DMS79 (cell line): ENCODE measurements at places on chromosomes 3 and 15.
A peak's percentile ranks its signal among the peaks of the same experiment; 100 is the strongest.

DNA sequence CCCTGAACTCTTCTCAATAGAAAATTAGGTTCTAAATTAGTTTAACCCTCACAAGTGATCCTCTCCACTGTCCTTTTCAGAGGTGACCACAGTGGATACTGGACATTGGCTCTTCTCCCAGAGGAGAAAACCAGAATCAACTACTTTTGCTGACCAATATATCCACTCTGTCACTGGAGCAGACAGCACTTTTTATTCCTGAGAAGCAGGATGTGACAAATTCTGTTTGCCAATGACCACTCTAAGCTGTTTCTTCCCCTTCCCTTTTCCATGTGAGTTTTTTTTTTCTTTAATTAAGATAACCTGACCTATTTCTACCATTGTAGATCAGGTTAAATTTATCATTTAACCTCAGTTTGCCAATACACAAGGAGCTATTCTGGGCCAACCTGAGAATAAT, 79.7 kb upstream of the ZNF280D start:
- no peak for DNase-seq

DNA sequence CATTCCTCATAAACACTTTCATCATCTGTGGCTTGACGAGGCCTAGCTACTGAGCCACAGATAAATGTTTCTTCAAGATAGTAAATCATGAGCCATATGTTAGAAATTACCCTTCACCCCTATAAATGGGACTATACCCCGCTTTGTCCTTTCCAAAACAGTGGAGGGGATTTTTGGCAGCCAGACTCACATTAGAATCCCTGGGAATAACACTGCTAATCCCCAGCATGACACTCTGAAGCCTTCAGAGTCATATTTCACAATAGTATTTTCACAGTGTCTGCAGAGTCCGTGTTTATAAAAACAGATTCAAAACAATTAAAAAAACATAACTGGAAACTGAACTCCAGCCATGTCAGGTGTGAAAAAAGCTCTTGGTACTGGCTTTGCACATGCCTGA, 271.6 kb downstream of the ERC2 start:
- no peak for DNase-seq

DNA sequence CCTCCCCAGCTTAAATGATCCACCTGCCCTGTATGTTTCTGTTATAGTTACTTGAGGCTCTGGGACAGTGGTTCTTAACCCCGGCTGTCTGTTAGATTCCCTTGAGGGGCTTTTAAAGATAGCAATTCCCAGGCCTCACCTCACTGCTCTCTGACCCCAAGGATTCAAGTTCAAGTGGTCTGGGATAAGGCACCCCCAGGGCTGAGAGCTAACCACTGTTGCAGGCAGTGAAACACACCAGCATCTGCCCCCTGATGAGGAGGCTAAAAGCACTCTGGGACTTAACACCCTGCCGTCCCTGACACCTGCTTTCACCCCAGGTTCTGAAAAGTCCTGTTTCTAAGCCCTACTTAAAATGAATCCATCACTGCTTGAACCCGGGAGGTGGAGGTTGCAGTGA, 103.7 kb downstream of the LRRK1 start:
- DNase-seq = no peak

DNA sequence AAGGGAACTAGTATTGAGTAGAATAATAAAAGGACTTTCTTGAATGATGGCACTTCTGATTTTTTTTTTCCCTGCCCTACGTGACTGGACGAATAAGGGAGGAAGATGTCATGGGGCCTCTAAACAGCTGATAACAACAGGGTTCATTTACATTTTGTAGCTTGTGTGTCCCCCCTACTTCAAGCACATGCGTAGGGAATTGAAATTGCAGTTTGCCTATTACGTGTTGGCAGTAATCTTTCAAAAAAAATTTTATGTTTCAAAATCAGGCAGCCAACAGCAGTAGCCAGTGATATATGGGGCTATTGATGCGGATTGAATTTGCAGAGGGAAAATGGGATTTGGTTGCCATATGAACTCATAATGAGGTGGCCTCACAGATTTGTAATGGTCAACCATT, 58.7 kb downstream of the PTPRG start:
- no peak for DNase-seq

GRCh38 chr15:37058316-37058985, 41.9 kb downstream of the MEIS2 start:
- no peak for DNase-seq

DNA sequence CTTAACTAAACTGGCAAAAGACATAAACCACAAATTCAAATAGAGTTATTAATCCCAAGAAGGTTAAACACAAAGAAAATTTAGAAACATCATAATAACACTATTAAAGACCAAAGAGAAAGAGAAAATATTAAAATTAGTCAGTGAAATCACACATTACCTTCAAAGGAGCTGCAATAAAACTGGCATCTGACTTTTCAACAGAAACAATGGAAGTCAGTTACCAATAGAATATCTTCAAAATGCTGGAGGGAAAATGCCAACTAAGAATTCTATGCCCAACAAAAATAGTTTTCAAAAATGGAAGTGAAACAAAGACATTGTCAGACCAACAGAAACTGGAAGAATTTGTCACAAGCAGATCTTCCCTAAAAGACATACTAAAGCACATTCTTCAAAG, 68.7 kb upstream of the RNF7 start:
- no peak for DNase-seq

GRCh38 chr3:67648229-67648628, 6.2 kb downstream of the SUCLG2 start:
- DNase-seq = no peak

GRCh38 chr15:65368302-65369211, 9.2 kb downstream of the IGDCC3 start:
- no peak for DNase-seq

- DNase-seq = no peak
Measured at GRCh38 chr3:142274908-142275307, 49.5 kb upstream of the GK5 start.

DNA sequence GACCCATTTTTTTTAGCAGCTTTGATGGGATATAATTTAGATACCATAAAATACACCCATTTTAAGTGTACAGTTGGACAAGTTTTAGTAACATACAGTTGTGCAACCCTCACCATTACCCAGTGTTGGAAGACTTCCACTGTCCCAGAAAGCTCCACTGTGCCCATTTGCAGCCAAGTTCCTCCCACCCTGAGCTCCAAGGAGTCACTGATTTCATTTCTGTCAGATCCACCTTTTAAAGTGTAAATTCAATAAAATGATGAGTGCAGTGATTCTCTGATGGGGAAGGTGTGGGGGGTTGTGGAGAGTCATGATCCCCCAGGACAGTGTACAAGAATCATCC, 93.2 kb upstream of the IGF1R start:
- no peak for DNase-seq

DNA sequence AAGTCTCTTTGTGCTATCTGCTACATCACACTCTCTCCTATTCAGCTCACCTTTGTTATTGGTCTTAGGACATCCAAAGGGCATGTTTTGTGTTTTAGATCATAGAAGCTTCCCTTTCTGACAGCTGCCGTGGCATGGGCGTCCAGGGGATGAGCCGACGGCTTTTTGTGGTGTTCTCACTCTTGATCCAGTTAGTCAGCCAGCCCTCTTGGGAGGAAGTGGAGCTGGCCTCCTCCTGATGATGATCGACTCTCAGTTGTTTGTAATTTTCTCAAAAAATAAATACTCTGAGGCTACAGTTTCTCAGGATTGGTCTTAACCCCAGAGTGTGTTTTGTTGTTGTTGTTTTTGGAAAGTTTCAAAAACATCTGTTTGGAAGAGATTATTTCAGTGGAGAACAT, 34.4 kb downstream of the BOC start:
- DNase-seq = no peak

- no peak for DNase-seq
Measured at GRCh38 chr3:159196359-159196758, 394.5 kb downstream of the MFSD1 start.

- no peak for DNase-seq
Measured at GRCh38 chr3:14764331-14765059, 54.3 kb upstream of the FGD5 start.

DNA sequence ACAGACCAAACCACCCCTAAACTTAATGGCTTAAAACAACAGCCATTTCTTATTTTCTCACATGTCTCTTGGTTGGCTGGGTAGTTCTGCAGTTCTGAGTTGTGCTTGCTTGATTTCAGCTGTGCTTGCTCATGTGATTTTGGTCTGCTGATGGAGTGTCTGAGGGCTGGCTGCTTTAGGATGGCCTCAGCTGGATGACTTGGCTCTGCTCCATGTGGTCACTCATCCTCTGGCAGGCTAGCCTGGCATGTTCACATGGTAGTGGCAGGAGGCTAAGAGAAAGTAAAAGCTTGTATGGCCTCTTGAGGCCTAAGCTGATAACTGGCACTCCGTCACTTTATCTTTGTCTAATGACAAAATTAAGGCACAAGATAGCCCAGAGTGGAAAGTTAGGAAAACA, 4.1 kb downstream of the SV2B start:
- DNase-seq = no peak

DNA sequence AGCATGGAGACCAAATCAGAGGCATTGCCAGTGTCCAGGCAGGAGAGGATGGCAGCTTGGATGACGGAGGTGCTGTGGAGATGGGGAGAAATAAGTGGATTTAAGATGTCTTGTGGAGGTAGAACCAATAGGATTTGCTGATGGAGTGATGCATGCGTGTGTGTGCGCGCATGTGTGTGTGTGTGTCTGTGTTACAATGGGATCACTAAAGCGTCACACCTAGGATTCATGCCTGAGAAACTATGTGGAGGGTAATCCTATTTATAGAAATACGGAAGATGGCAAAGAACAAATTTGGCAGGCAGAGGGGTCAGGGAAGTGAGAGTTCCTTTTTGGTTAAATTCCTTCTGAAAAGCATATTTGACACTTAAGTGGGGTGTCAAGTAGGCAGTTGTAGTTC, 64.8 kb upstream of the ARL8B start:
- no peak for DNase-seq

DNA sequence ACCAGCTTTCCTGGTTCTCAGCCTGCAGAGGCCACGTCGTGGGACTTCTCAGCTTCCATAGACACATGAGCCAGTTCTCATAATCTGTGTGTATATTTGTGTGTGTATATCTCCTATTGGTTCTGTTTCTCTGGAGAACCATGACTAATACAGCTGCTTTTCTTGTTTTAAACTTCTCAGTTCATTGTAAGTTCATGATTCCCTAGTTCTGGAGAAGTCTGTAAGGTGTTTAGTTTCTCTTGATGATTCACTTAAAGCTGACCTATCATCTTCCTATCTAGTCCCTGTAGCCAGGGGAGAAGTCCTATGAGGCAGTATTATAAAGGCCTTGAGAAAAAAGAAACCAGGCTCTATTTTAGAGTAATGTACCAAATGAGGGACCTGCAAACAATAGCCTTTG, 147.7 kb downstream of the RYR3 start:
- DNase-seq = no peak

- no peak for DNase-seq
Measured at GRCh38 chr3:132606085-132606484, 9.0 kb downstream of the ACKR4 start.

DNA sequence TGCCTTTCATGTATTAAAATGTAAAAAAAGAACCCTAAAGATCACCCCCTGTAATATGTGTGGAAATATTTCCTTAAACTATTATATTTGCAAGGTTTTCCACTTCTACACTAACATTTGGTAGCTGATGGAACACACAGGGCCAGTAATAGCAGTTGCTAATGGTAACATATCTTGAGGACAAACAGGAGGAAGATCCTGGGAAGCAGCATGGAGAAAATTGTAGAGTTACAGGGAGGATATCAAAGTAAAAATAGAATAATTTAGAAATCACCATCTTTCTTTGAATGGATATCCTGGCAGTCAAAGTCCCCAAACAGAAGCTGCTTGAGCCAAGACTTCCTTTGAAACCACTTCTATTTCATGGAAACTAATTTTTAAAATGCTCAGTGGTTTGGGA, 29.5 kb upstream of the OSTN start:
- no peak for DNase-seq

DNA sequence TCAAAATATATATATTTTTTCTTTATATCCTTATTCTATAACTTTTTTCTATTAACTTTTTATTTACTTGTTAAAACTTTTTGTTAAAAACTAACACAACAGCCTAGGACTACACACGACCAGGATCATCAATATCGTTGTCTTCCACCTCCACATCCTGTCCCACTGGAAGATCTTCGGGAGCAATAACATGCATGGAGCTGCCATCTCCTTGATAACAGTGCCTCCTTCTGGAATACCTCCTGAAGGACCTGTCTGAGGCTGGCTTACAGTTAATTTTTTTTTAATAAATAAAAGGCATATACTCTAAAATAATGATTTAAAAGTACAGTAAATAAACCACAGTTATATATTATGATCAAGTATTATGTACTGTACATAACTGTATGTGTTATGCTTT, 58.9 kb downstream of the SFMBT1 start:
- no peak for DNase-seq

DNA sequence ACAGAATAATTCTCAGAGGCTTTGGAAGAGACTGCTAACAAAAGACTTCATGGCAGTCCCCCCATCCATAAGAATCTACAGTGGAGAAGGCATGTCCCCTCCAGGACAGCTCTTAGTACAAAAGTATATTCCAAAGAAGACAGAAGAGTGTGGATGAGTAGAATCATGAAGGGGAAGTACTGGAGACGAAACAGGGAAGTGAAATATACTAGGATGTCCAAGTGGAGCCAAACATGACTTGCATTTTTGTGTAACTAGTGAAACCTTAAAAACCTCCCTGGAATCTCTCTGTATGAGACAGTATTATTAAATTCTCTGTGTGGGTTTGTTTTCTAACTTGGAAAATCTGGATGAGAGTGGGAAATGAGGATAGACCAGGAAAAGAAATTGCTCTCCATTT, 312.4 kb downstream of the RSL24D1 start:
- DNase-seq = no peak

DNA sequence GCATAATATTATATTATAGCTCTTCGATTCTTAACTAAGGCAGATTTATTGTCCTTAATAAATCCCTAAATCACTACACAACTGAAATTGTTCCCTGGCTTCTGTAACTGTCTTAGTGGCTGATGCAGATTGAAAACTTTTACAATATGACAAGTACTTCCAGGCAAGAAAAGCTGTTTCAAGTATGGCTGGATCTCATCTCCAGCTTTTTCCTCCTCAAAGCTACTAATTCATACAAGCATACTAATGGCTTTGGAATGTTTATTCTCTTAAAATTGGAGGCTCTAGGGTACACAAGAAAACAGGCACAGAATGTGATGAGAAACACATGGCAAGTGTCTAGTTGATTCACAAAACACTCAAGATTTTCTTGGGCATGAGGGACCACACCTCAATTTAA, 351.5 kb upstream of the ICE2 start:
- no peak for DNase-seq

- DNase-seq = no peak
Measured at GRCh38 chr3:189001559-189001958, 170.2 kb upstream of the TPRG1 start.

GRCh38 chr3:160735826-160736225, 20.2 kb upstream of the PPM1L start:
- DNase-seq = peak; percentile 50

GRCh38 chr3:13185737-13186434, 112.7 kb upstream of the IQSEC1 start:
- no peak for DNase-seq

GRCh38 chr3:65018801-65019200, 331.0 kb upstream of the ADAMTS9 start:
- DNase-seq = no peak

- no peak for DNase-seq
Measured at GRCh38 chr15:96049766-96050165, 280.7 kb upstream of the NR2F2 start.

GRCh38 chr3:66107855-66108254, 69.1 kb upstream of the MAGI1 start:
- DNase-seq = no peak
